ENCODE measurements at places on chromosomes 6 and 20.

DNA sequence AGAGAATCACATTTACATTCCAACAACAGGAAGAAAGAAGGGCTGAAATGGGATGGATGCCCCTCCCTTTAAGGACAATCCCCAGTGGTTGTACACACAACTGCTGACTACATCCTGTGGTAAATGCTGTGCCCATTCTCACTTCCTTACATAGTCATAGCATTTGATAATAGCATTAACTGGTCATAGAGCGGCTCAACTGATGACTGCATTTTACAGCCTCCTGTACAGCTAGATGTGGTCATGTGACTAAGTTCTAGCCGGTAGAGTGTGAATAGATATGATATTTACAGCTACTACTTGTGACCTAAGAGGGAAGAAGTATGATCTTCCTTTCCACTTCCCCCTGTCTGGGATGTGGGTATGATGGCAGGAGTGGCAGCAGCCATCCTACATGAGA, 24.7 kb downstream of the KCNK17 start:
- no peak for DNase-seq

GRCh38 chr6:74063391-74063790, 367.4 kb downstream of the CD109 start:
- no peak for DNase-seq

- DNase-seq, result no peak
Observed at GRCh38 chr6:109429496-109429895, 10.9 kb downstream of the PPIL6 start.

- no peak for DNase-seq
Observed at GRCh38 chr6:51199733-51200260, 381.1 kb downstream of the TFAP2B start.

- DNase-seq, result no peak
Observed at GRCh38 chr6:84362193-84362821, 134.9 kb upstream of the CEP162 start.

DNA sequence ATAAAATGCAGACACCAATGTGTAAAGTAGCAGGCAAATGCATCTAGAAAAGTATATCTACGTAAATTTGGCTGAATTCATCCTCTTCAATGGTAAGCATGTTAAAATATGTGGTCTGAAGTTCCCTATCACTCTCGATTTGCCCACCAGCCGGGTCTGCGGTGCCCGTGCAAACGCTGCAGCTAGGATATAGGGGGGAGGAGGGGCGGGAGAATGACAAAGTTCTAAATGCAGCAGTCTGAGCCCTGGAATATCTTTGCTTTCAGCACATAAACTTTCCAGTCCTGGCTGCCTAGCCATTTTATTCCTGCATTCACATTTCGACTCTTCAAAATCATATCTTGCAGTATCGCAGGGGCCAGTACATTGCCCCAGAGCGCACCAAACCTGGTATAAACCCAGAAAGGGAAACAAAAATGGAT, 708 bp downstream of the NRN1 start:
- DNase-seq, result no peak

DNA sequence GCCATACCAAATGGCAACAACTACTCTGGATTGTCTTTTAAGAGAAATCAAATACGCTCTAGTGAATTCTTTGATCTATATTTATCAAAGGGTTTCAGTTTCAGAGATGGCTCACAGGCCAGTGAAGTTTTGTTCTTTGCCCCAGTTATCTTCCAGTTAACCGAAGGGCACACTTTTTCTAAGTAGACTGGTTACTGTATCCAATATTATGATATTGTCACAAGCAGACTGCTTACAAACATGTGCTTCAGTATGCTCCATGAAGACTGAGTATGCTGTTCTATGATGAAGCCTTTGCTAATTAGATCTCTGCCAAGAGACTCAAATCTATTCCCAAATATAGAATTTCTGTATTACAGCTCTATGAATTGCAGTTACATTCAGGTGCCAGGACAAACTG, 181.1 kb downstream of the REV3L start:
- DNase-seq, result no peak

GRCh38 chr6:29753309-29753644, 30.0 kb downstream of the HLA-F start:
- DNase-seq, result no peak

GRCh38 chr6:21201637-21202350, 391.8 kb upstream of the SOX4 start:
- no peak for DNase-seq

- DNase-seq, result no peak
Observed at GRCh38 chr6:46078294-46078693, 51.5 kb upstream of the ENPP4 start.

GRCh38 chr20:8633366-8633765, 435.5 kb upstream of the PLCB4 start:
- DNase-seq, result peak; percentile 56

DNA sequence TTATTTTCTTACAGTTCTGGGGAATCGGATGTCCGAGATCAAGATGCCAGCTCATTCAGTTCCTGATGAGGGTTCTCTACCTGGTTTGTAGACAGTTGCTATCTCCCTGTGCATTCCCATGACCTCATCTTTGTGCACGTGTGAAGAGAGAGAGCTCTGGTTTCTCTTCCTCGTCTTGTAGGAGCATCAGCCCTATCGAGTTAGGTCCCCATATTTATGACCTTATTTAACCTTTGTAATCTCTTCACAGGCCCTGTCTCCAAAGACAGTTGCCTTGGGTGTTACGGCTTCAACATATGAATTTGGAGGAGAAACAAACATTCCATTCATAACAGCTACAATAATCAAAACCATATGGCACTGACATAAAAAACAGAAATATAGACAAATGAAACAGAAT, 455.3 kb downstream of the HACE1 start:
- no peak for DNase-seq

GRCh38 chr20:6058684-6059295, 4.9 kb upstream of the LRRN4 start:
- DNase-seq, result no peak

DNA sequence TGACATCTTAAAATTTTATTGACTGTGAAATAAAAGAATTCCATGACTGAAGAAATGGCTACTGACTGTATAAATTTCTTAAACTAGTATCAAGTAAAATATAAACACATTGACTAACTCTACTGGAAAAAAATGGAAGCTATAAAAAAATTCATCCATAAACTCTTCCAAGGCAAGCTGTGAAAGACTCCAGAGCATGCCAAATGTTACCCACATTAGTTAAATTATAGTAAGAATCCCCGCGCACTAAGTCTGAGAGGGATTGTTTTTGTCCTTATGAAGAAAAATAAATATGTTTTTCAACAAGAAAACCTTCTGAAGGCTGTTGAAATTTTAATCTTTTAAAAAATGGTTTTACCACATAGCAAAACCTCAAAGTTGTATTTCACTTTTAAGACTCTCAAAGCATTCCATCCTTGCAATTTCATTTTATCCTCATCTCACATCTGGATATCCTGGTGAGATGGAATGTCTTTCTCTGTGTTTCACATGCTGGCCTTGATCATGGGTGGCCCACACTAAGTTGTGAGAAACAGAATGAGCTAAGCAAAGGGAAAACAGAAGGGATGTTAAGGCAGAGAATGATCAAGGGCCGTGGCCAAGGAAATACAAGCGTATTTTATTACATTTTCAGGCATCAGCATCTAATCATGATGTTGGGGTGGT, 732.5 kb downstream of the KIF16B start:
- no peak for DNase-seq

- peak; percentile 37 for DNase-seq
Observed at GRCh38 chr6:110882274-110882619, 7.7 kb downstream of the AMD1 start.

DNA sequence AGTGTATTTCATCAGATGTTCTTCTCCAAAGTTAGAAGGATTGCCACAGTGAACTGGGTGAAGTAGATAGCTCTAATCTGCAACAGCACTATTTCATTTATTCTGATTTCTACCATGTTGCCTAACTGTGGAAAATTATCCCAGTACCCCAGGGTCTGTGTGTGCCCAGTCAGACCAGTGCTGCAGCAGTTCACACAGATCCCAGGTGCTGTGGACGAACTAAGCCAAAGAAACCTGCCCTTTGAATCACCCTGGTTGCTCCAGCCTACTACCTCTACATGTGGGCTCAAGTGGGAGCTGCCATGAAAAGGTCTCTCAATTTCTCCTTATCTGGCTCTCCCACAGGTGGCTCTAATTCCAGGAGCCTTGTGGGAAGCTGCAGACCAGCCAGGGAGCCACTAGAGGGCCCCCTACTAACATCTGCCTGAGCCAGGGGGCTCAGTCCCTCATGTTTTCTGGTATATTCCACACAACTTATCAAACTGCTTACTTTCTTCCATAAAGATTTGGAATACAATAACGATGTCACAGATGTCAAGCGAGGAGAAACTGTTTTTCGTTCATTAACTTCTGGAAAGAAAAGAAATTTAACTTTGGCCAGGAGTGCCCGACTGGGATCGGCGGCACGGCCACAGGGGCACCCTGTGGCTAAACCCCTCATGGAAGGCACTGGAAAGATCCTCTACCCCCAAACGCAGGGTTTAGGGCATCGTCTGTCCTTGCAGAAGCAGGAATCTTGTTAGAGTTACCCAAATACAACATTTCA, 31.6 kb upstream of the LY86 start:
- no peak for DNase-seq

DNA sequence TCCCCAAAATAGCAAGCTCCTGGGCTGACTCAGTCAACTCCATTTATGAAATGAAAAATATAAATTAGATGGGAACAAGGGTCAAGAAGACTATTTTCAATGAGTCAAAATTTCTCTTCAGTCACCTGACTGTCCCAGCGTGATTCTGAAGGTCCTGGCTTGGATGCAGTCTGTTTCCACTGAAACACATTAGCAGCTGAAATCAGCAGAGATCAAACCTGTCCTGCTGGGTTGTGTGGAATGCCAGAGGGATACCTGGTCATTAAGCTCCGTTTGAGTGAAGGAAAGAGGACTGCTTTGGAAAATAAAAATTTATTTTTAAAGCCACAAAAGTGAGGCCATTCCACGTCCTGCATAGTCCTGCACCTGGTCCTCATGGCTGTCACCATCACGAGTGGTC, 37.4 kb downstream of the PXDC1 start:
- DNase-seq, result no peak

DNA sequence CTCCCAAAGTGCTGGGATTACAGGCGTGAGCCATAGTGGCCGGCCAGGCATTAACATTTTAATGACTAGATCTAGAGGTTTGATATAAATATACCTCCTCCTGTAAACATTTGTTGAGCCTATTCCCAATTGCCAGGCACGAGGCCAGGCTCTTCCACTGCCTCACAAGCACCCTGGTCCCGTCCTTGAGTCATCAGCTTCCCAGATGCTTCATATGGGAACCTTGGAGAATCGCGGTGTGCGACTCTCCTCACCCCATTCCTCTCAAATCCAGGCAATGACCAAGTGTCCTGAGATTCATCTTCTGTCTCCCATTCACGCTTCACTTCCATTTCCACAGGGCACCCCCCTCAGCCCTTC, 35.9 kb upstream of the PIM1 start:
- peak; percentile 98 for DNase-seq

DNA sequence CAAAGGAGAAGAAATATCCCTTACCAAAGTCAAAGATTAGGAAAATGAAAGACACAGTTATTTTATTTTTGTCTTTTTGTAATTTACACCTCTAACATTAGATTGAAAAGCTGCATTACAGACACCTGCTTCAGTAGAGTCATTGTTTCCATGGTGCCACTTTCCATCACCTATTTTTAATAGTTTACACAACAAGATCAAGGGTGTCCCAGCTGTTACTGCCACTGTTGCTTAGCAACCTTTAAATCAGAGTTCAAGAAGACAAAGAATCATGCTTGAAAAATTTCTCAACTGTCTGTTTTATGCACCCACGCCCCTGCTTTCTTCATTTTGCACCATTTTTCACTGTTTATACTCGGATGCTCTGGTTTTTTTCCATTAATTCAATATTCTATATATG, 668.2 kb upstream of the GJE1 start:
- DNase-seq, result peak; percentile 58

- no peak for DNase-seq
Observed at GRCh38 chr6:107732461-107732860, 91.7 kb downstream of the SCML4 start.

GRCh38 chr6:24632573-24632972, 13.4 kb downstream of the KIAA0319 start:
- no peak for DNase-seq

- DNase-seq, result peak; percentile 26
Observed at GRCh38 chr6:47187893-47188587, 121.7 kb downstream of the TNFRSF21 start.

- DNase-seq, result no peak
Observed at GRCh38 chr6:107600121-107600520, 110.2 kb downstream of the SOBP start.

DNA sequence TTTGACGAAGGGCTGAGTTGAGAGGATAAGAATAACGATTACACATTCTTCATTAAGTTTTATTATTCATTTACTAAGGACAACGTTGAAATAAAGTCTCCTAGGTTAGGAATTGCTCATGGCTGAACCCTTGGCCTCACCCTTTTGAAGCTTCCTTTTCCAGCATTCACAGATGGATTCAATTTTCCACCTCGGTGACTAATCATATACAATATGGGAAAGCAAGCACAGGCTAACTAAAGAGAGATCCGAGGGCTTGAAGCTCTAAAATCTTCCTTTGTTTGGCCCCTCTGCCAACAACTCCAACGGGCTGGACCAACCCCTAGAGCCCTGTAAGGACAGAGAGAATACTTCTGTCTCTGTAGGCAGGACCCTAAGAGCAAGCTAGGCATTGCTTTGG, 159.5 kb downstream of the SOD2 start:
- DNase-seq, result peak; percentile 29

DNA sequence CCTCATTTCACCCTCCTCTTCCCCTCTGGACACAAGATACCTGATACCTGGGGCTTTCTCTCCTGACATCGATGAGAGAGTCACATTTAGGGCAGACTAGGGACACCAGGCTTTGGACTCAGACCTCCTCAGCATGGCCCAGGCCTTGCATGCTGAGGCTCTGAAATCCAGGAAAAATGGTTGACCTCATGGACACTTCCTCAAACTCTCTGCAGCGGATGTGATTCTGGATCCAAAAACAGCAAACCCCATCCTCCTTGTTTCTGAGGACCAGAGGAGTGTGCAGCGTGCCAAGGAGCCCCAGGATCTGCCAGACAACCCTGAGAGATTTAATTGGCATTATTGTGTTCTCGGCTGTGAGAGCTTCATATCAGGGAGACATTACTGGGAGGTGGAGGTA, 10.9 kb downstream of the BTN3A1 start:
- no peak for DNase-seq

DNA sequence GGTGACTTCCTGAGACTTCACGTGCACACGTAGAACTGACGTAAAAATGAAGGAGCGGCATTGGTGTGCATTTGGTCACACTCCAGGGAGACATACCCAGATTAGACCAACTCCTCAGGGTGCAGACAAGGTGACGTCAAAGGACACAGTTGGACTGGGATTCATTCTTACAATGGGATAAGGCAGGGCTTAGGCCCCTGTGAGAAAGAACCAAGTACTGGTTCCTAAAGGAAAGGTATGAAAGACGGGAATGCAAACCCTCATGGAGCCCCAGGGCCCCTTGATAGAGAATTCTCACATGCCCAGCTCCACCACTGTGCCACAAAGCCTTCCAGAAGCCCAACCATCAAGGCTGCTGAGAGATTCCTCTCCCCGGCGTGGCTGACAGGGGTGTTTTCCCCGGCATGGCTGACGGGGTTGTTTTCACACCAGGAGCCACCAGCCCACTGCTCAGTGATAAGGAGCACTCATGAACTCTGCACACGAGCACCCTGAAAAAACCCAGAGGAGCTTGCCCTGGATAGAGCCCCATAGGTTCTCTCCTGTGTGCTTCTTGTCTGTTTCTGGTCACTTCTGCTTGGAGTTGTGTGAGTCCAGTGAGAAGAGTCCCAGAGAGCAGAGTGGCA, 90.1 kb downstream of the CAP2 start:
- no peak for DNase-seq

All from HCEC 1CT (cell line).